ENCODE measurements at places on chromosomes 1 and 21. TPM values are rescaled to one million over a fixed set of nuclear protein-coding genes. Genes with fewer than 3 reads are reported as not detected.

The SLC9C2 gene
- total RNA-seq = not detected

GRCh38 chr1:31218705-31219104 lies 21.0 kb downstream of the NKAIN1 start:
- no peak for ATAC-seq

DNA sequence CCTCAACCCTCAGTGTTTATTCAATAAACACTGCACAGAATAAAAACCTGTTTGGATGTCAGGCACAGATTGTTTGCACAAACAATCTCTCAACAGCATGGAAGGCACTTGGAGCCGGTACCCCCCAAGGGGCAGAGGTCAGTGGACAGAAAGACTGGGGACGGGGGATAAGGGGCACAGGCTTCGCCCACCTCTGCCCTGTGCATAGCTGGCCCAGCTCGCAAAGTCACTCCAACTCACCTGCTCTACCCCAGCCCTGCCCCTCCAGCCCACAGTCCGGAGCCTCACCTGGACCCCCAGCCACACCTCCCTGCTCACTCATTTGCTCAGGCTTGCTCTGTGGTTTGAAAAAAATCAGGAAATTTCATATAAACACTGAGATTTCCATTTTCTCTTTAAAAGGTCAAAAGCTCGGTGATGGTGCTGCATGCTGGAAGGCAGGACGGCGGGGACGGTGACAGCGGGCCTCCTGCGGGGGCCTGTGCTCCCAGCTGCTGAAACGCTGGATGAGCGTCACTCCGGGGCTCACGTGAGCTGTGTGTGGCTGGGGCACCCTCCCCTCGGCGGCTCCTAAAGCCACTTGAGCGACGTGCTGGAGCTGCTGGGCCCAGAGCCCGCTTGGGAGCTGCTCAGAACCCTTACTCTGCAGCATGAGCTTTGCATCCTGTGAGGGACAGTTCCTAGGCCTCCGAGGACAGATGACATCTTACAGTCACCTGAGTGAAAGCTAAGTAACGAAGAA lies 54.5 kb downstream of the PRDM15 start:
- no peak for ATAC-seq

GRCh38 chr1:81329041-81329440 lies 471.7 kb upstream of the ADGRL2 start:
- ATAC-seq = no peak

GRCh38 chr1:214715126-214715525 lies 112.1 kb downstream of the CENPF start:
- ATAC-seq = no peak

The ITLN2 gene
- not detected for total RNA-seq

DNA sequence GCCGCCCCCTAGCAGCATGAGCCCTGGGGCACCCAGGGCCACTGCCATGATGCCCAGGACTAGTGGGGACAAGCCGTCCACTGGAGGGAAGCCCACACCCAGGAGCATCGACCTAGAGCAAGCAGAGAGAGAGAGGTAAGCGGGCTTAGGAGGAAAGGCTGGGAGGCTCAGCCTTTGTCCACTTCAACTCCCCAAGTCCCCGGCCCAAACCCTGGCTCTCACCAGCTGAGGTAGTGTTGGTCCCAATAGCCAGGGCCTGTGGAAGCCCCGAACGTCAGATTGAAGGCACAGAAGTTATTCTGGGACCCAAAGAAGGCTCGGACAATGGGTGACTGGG lies 2.4 kb downstream of the GLMP start:
- no peak for ATAC-seq

GRCh38 chr1:209650454-209650853 lies 1.8 kb downstream of the LAMB3 start:
- no peak for ATAC-seq

DNA sequence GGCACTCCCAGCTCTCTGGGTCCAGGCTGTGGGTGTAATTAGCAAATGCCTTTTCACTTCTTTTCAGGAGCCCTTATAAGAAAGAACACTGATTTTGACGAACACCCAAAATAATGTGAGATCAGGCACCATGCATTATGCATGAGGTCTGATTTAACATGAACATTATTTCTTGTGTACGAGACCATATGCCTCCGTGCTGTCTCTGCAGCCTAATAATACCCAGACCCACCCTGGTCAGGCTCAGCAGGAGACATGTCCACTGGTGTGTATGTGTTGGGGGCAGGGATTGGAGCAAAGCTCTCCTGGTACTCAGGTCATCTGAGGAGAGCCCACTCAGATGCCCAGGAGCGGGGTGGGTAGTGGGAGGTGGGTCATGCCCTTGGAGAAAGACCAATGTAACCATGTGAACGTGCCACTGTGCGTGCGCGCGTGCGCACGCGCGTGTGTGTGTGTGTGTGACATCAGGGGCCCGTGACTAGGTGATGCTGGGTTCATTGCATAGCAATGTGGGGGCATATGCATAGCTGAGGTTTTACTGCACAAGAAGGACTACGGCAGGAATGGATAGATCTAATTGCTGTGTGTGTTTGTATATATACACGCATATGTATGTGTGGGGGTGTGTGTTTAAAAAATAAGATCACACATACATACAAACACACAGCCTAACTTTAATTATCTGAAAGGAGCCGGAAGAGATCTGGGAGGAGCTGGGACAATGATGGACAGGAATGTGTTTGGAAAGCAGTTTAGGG lies 7.1 kb downstream of the POU3F1 start:
- no peak for ATAC-seq

The AVPR1B gene
- total RNA-seq = not detected

The DDR2 gene
- total RNA-seq = 241 TPM

The TTC39A gene
- total RNA-seq = 0.93 TPM

- ATAC-seq = no peak
These were observed 77.6 kb upstream of the IFFO2 start for GRCh38 chr1:19033926-19034680.

GRCh38 chr21:41778930-41779600 lies 12.2 kb upstream of the RIPK4 start:
- ATAC-seq = no peak

- ATAC-seq = no peak
These were observed 12.2 kb downstream of the TGFB2 start for GRCh38 chr1:218357211-218357892.

Data from gastroesophageal sphincter (tissue), 4 donors.